ENCODE measurements at places on chromosomes 1 and 21.

DNA sequence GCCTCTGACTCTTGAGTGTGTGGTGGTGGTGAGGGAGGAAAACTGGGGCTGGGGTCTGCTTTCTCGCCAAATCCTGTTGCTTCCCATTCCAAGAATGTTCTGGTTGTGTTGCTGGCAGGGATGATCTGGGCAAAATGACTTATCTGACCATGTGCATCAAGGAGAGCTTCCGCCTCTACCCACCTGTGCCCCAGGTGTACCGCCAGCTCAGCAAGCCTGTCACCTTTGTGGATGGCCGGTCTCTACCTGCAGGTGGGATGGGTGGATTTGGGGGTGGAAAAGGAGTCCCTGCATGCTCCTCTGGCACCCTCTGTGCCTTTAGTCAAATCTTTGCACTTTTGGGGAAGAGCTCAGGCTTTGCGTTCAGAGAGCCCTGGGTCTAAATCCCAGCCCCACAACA, 18.1 kb downstream of the CYP4B1 start:
- no peak for DNase-seq

- no peak for DNase-seq
Measured at GRCh38 chr1:23742670-23743286, 493 bp upstream of the ELOA start.

GRCh38 chr1:185608177-185608576, 126.0 kb upstream of the HMCN1 start:
- DNase-seq: no peak

DNA sequence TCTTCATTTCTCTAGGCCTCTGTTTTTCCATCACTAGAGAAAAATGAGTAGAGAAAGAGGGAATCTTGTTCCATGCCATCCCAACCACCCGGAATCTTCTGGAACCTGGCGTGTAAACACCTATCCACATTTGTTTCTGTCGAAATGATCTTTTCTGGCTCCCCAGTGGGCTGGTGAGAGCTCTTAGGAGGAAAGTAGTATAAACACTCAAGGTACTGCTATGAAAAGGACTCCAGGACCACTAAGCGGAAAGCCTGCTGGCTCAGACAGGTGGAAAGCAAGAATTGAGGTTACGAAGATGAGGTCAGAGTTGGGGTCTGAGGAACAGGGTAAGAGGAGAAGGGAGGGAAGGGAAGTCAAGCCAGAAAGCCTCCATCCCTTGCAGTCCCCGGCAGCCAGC, 90.8 kb downstream of the PLXNA2 start:
- DNase-seq: no peak

- no peak for DNase-seq
Measured at GRCh38 chr1:110982320-110982719, 18.6 kb upstream of the LRIF1 start.

DNA sequence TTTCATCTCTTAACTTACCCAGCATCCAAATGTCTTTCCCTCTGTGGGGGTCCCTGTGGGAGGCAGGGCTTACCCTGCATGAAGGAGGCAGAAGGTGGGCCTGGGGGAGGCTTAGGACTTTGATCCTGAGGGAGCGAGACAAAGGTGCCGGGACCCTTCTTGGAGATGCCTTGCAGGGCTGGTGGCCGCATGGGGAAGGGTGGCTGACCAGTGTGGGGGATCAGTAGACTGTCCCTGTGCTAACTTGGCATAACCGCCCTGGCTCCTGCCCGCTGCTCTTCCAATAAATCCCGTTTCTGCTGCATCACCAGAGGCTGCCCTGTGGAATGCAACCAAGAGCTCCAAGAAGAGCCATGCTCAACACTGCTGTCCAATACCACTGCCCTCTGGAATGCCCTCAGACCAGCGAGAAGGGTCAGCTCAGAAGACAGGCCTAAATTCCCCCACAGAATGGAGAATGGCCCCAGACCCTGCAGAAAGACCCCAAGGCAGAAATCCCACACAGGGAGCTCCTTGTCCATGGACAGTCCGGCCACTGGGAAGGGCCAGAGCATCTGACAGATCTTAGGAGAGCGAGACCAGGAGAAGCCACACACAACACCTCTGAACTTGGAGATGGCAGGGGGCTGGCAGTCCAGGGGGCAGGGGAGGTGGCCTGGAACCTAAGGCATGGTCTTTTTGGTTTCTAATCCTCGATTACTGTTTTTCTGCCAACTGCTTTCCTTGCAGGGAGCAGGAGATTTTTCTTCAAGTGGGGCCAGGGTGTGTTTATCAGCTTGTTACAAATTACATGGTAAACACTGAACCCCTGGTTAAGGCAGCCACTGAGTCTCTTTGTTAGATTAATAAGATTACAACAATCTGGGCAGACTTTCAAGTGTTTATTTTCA, 46.7 kb upstream of the DMRTB1 start:
- DNase-seq: no peak

- DNase-seq: no peak
Measured at GRCh38 chr1:30377230-30378002, 346.0 kb downstream of the MATN1 start.

GRCh38 chr1:43383449-43383848, 6.2 kb downstream of the MED8 start:
- no peak for DNase-seq

GRCh38 chr1:39777306-39777705, 6.2 kb upstream of the OXCT2 start:
- no peak for DNase-seq

GRCh38 chr1:45044916-45045315, 32.9 kb downstream of the UROD start:
- DNase-seq: no peak

DNA sequence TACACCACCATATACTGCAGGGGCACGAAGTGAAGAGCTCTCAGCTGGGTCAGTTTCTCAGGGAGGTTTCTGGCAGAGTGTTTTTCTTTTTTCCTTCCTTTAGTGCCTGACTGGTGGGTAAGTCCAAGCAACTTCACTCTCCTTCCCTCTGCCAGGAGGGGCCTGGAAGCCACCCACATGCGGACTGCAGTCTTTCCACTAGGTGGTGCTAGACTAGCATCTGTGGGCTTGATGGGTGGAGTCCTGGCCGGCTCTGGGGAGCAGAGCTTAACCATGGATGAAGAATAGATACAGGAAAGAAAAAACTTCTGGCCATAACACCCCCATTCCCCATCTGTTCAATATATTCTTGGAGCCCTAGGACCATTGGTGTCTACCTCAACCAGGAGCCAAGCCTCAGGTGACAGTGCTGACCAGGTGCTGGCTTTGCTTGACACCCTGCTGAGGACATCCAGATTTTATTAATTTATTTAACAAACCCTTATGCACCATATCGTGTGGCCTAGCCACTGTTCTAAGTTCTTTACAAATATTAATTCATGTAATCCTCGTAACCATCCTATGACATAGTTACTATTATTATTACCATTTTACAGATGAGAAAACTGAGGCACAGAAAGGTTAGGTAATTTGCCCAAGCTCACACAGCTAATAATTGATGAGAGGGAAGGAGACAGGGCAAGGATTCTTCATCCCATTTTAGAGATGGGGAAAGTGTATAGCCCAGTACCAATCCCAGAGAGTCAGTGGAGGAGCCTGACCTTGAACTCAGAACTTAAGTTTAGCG, 126.7 kb upstream of the CSF3R start:
- DNase-seq: no peak

- DNase-seq: no peak
Measured at GRCh38 chr1:156750711-156751450, 594 bp downstream of the HDGF start.

GRCh38 chr1:20483833-20484518, 2.0 kb downstream of the CAMK2N1 start:
- DNase-seq: no peak

DNA sequence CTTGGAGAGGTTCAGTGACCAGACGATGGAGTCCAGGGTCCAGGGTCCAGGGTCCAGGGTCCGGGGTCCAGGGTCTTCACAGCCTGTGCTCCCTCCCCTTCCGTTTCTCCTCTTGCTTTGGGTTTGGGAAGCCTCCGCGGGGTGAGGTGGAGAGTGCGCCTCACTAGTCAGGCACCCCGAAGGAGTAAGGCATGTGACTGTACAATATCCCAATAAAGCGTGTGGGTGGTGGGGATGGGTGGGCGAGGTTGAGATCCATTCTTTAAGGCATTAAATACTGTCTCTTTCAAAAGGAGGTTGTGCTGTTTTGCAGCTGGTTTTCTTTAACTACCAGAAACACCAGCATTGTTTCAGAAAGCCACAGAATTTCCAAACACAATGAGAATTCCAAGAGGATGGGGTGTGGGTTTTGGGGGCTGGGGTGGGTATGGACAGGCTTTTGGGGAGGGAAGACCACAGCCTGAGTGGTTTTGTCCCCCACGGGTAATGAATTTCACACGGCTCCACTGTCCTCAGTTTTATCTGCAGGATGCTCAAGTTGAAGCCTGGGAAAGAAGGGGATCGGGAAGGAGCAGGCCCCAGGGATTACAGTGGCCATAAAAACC, 65.7 kb downstream of the KIF26B start:
- DNase-seq: no peak

GRCh38 chr1:26602378-26602959, 72.9 kb downstream of the RPS6KA1 start:
- no peak for DNase-seq

- DNase-seq: no peak
Measured at GRCh38 chr1:228085287-228085951, 2.9 kb downstream of the ARF1 start.

DNA sequence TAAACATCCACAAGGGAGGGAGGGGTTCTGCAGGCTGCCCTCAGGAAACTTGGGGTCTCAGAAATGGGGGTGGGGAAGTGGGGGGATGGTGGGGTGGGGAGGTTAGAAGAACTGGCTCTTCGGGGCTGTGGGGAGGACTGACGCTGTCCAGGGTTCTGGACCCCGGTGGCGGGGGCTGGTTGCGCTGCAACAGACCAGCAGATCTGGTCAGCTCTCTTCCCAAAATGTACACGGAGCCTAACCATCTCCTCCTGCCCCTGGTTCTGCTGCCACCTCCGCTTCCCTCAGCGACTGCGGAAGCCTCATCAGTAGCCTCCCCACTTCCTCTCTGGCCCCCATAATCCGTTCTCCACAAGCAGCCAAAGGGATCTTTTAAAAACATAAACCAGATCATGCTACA, 29.3 kb upstream of the C1QA start:
- no peak for DNase-seq

DNA sequence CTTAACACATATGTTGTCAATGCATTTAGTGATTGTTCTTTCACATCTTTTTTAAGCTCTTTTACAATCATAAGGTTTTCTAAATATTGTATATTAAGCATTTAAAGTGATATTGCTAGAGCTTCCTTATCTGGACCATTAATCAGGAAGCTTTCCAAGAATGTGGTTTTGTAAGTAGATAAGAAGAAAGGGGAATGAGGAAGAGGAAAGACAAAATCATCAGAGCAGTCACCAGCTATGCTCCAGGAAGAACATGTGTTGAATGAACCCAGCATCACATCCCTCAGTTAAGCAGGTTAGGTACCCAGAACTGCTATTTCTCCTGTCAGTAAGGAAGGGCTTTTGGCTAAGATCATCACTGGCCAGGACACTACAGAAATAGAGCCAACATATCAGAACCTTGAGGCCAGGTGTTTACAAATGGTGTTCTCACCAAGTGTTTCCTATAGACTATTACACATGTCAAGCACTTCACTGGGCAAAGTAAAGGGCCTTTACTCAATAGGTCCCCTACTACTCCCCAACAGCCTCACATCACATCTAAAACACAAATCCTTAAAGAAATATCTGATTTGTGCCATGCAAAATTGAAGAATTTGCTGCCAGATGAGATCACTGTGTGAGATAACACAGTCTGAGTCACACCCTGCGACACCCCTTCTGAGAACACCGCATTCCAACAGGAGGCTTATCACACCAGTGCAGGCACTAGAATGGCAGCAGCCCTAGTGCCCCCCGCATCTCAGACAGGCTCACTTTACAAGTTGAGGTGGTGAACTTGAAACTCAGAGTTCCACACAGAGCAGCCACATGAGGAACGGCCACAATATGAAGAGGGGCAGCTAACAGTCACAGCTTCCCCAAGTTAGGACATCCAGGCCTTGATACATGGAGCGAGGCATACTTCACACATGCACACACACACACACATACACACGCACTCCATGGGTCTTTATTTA, 1.8 kb upstream of the SPRR2A start:
- no peak for DNase-seq

- no peak for DNase-seq
Measured at GRCh38 chr1:29958271-29958670, 721.9 kb downstream of the PTPRU start.

All from activated CD8-positive, alpha-beta memory T cell treated with anti-CD3 and anti-CD28 coated beads for 1 hour (primary cell).